ENCODE measurements at places on chromosomes 7 and 10.

GRCh38 chr7:139095194-139095659 is 14.3 kb downstream of the ZC3HAV1 start:
- peak; percentile 52 for DNase-seq

DNA sequence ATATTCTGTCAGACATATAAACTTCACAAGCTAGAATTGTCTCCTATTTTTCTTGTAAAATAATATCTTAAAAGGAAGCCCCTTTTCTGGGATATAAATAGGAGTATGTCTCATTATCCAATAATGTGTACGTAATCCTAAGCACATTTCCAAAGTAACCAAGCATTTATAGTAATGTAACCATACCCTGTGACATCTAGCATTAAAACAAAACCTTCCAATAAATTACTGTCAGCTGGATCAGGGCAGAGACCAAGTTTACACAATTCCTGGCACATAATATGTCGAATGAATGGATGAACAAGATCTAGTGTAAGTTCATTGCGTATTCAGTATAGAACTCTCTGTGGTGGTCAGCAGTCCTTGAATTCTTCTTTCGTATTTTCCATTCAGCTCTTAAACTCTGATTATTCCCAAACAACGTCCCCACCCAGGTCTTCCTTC is 14.3 kb downstream of the CPED1 start:
- no peak for DNase-seq

- no peak for DNase-seq
Observed at GRCh38 chr7:43482679-43483252, 100.1 kb upstream of the STK17A start.

DNA sequence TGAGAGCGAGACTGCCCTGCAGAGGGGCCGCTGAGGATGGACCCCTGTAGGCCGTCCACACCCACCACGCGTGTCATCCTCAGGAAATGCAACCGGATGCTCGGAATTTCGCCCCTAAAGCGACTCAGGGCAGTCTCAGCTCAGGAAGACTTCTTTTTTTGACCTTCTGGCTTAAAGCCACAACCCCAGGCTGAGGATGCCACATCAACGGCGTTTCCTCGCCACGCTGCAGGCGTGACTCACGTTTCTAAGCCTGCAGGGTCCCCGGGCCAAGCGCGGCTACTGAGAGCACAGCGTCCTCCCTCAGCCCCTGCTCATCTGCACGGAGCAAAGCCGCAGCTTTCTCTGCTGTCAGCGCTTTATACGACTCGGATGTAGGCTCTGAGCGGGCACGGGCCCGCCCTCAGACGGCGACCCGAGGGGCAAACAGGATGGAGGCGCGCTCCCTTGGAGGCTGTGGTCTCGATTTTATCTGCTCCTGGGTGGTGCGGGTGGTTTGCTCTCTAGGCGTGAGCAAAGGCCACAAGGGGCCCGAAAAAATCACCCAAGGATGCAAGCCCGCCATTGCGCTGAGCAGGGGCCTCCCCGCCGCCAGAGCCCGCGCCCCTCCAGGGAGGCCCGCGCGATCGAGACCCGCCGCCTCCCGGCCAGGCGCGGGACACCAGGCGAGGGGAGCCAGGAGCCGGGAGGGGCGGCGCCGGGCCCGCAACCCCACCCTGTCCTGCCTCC is 726 bp upstream of the INSIG1 start:
- peak; percentile 80 for DNase-seq

DNA sequence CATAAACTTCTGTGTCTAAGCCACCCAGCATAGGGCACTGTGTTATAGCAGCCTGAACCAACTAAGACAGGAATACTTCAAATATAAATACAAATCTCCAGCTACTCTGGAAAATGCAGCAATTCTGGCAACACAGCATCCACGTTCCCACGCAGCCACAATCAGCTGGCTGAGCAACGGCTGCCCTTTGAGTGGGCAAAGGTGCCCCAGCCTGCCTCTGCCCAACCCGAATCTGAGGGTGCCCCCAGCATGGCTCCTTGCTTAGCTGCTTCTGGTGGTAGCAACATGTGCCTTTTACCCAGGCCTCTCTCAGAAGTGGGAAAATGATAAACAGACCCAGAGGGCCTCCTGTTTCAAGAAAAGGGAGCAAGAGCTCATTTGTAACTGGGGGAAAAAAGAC is 12.0 kb downstream of the DRGX start:
- DNase-seq: no peak
